ENCODE measurements at places on chromosomes 12 and 14.

DNA sequence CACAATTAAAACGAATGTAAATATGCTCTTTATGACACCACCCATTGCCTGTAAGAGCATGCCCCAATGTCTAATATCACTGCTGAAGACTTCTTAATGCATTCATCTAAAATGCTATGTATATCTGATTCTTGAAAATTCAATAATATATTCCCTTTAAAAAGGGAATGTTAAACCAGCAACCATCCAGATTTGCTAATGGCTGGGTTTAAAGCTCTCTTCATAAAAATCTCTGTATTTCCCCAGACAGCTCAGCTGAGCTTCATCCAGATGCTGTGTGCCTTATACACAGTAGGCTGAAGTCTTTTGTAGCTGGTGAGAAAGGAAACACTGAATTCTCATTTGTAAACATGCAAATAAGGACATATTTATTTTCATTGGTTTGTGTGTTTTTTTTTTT lies at the start of gene TAS2R14:
Gene TAS2R14 (minus strand): TSS at position 101 of the 400 bp plus-strand sequence. CDS start 56 bp downstream, at position 45.
- DNase-seq = no peak

- no peak for DNase-seq
These were observed 603 bp upstream of the LRR1 start for GRCh38 chr14:49598189-49598484.

DNA sequence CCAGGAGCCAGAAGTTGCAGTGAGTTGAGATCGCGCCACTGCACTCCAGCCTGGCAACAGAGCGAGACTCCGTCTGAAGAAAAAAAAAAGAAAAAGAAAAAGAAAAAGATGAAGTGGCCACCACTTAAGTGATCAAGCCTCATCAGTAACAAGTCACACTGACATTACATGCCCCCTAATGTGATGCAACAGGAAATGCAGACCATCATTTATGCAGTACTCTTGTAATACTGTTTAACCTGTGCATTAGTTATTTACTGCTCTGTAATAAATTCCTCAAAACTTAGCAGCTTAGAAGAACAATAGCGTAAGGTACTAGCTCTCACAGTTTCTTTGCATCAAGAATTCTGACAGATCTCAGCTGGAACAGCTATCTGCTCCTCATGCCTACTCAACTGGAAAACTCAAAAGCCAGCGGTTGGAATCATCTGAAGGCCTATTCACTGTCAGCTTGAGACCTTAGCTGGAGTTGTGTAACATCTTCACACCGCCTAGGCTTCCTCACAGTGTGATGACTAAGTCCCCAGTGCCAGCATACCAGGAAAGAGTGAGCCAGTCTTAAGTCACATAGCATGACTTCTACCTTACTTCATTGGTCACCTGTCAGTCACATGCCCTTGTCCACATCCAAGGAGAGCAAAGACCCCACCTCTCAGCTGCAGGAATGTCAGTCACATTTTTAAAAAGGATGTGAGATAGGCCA lies 31.5 kb downstream of the EPS8 start:
- no peak for DNase-seq

- DNase-seq = no peak
These were observed 114.3 kb downstream of the ADCK1 start for GRCh38 chr14:77914073-77914721.

GRCh38 chr12:50638482-50638880 lies 125.4 kb upstream of the ATF1 start:
- no peak for DNase-seq

- DNase-seq = no peak
These were observed 85.6 kb downstream of the DICER1 start for GRCh38 chr14:95071649-95072280.

- no peak for DNase-seq
These were observed 192.4 kb downstream of the PELI2 start for GRCh38 chr14:56310643-56311042.

DNA sequence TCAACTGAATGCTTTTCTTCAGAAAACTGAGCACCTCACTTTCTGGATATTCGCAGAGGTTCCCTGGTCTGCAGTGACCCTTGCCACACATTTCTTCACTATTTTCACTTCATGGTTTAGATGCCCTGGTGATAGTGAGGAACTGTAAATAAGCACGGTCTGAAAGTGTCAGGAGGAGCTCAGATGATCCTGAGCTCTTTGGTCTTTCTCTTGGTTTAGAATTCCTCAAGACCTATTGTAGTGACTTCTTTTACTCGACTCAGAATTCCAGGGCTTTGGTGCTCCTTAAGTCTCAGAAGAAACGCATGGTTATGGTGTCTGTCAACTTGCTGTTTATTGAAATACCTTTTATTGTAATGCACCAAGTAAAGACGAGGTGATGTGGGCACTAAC lies 84.0 kb downstream of the SAMD4A start:
- no peak for DNase-seq

DNA sequence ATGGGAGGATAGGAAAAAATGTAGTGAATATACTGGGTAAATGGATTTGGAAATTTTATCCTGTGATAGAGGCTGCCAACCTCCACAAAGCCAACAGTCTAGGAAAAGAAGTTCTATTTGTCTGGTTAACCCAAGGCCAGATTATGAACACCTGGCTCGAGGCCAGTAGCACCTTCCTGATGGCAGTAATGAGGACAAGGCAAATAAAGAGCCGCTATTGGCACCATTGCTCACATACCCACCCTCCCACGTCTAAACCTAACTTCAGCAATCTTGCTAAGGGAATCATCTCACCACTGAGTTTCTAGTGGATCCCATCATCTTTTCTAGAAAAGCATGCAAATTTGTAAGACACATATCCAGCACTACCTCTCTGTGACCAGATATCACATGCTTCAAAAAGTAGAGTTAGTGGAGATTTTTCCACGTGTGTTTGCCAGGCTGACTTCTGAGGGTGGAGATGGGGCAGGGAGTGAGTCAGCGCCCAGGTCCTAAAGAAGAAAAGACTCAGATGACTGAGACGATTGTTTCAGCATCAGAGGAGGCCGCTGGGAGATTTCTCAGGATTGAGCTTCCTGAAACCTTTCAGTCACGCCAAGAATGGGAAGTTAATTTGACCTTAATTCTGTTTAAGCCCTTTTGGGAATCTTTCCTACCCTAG lies 362.9 kb downstream of the EMP1 start:
- no peak for DNase-seq

DNA sequence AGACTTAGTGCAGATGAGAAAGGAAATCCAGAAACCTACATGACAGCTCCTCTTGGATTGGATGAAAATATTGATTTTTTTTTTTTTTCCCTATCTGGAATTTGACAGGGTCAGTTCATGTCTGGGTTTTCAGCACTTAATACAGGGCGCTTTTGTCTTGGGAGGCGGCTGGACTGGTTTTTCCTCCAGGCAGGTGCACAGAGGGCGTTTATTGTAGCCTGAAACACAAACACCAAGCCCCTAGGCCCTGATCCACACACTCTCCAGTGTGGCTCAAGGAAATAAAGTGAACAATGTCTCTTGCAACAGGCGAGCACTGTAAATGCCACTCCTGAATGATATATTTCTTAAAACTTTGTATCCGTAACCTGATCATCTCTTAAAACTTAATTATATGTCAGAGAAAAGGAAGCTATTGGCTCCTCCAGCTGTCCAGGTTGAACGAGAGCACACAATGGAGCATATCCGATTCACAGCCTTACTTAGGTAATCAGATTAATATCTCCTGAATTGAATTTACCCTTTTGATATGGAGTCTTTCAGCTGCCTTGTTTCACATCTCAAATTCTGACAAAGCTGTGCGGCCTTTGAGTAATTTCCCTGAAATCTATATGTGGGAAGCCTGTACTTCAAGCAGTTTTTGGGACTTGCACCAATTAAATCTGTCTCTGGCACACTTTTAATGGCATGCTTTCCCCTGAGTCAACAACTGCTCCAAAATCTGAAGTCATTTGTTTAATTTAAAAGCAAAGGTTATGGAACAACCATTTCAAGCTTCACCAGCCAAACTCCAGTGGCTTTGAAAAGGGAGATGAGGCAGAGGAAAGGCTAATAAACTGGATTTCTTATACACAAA lies 485.7 kb downstream of the ZFP36L1 start:
- no peak for DNase-seq
